ENCODE measurements at places on chromosomes 7 and 10.

DNA sequence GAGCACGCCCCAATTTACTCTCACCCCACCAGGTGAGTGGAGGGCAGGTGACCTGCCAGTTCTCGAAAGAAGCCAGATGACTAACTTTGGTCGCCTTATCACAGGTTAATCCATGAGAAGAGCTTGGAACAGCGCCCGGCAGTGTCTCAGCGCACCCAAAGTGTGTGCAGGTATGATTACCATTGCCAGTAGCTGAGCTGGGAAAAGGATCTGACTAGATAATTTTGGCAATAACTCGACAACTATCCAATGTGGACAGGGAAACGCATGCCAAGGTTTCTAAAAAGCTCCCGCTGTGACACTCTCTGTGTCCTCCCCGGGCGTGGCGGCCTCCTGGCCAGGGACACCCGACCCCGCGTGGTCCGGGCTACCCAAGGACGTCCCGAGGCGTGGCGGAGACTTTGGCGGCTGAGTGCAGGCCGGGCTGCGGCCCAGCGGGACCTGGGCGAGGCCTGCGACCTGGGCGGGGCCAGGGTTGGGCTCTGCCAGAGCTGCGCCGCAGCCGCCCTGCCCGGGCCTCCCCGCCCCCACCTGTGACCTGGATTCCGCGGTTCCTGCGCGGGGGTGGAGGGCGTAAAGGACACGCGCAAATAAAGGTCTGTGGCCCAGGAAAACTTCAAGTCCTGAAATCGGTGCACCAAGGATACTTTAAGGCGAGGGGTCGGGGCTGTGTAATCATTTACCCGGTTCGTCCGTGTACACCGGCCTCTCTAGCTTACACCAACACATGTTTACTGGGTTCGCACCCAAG, 13.7 kb upstream of the WAPL start:
- DNase-seq: peak; percentile 74

- no peak for DNase-seq
Measured at GRCh38 chr7:98805956-98806838, 63.6 kb downstream of the TMEM130 start.

DNA sequence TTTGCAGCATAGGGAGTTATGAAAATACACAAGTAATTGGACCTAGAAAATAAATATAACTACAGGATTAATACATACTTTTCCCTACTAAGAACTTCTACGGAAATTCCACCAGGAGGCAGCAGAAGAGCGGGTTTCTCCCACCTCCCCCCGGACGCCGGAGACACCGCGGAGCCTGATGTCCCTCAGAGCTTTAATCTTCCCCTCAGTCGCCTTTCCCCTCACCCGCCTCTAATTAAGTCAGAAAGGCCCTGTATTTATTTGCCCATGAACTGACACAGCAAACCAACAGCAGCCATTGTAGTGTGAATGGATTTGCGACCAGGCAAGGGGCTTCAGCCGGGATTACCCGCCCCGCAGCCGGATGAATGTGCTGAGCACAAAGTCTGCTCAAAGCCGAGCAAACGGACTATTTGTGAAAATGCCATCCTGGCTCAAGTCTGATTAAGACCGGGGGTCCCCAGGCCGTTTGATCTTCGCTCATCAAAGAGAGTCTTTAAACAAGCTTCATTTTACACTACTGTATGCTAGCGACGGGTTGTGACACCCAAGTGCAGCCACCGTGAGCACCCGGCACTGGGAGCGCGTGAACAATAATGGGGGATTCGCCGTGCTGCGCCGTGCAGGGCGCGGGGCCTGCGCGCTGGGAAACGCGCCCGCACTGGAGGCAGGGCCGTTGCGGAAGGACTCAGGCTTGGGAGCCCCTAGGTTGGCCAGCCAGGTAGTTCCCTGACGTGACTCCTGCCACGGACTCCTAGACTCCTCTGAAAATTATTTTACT, 5.6 kb upstream of the DKK1 start:
- peak; percentile 24 for DNase-seq

GRCh38 chr10:86727470-86727869, 28.9 kb upstream of the BMPR1A start:
- no peak for DNase-seq

- peak; percentile 11 for DNase-seq
Measured at GRCh38 chr10:87660484-87661133, 931 bp downstream of the PAPSS2 start.

DNA sequence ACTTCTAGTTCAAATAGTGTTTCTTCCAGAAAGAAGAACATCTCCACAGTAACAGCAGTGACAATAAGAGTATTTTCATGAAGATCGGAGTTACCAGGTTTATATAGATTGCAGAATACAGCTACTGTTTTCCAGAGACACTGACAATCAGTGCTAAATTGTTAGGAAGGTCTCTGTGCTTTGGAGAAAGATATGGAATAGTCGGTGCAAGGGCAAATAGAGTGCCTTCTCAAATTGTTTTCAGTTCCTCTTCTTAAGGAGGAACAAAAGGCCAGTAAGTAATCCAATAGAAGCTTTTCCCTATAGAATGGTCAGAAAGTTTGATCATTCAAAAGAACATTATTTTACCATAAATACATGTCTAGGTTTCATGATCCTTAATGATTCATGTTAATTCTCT, 2.6 kb upstream of the KIAA1217 start:
- DNase-seq: no peak

DNA sequence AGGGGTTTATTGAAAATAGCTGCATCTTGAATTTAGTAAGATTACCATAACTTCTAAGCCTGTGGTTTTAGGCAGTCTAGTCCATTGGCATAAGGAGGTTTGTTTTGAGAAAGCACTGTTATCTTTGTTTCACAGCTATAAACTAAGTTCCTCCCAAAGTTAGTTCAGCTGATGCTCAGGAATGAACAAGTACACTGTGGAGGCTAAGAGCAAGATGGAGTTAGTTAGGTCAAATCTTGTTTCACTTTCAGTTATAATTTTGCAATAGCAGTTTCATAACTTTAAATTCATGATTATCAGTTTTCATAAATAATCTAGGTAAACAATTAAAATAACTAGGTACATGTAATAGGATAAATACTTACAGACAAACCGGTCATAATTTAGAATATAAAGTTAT, 15.4 kb downstream of the SEC61G start:
- DNase-seq: no peak

DNA sequence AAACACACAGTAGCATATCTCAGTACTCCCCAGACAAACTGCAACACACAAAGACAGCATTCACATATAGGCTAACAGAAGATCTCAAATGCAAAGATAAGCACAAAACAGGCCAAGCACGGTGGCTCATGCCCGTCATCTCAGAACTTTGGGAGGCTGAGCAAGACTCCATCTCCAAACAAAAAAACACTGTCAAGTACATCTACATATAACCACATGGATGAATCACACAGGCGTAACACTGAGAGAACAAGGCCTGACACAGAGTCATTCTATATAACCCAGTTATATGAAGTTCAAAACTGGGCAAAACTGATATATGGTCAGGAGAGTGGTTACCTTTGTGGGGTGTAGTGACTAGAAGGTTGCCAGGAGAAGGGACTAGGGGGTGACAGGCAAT, 506.4 kb downstream of the KCNMA1 start:
- DNase-seq: no peak

DNA sequence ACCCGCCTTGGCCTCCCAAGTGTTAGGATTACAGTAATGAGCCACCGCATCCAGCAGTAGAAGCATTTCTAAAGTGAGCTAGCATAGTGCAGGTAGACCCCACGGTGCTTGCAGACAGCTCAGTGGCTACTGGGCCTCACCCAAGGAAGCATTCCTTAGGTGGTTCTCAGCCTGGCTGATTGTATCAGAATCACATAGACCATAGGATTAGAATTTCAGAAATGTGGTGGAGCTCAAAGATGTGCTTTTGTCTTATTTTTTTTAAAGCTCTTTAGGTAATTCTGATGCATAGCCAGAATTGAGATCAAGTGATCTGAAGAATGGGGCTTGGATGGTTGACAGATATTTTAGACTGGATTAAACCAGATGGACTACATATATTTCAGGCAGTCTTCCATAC, 10.9 kb downstream of the ANLN start:
- DNase-seq: no peak

DNA sequence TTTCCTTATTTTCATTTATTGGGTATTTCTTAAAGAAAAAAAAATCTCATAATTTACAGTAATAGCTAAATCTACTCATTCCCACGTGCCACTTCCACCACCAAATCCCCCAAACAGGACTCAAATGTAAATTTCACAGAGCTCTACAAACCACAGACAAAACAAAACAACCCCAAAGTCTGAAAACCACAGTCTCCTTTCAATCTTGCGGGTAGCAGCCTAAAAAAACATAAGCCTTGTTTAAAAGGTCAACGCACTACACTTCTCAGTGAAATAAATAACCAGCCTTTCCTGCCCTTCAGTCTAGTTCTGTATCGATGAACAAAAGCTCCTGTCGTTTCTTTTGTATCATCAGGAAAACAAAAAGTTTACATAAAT, 121.8 kb upstream of the AFAP1L2 start:
- DNase-seq: no peak

DNA sequence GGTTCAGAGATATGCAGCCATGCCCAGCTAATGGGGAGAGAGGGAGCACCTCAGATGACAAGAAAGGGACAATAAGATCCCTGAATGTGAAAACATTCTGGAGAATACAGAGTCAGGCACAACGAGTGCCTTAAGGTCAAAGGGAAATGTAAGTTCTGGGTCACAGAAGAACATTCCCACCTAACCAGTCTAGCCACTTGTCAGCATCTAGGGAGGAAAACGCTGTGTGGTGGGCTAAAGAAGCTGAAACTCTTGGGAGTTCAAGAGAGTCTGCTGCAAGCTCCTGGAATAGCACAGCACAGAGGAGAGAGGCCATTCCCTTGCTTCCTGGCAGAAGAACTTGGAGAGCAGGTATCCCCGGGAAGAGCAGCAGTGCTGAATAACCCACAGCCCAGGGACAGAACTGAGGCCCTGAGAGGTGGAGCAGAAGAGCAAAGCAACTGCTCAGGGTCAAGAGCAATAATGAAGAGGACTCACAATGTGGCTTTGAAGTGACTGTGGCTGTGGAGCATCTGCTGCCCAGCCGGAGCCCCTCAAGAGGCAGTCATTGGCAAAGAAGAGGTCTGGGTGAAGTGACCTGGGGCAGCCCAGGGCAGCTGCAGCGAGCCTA, 182.3 kb downstream of the NPSR1 start:
- no peak for DNase-seq

- no peak for DNase-seq
Measured at GRCh38 chr7:27808626-27809025, 68.7 kb downstream of the TAX1BP1 start.

GRCh38 chr10:130914367-130914766, 397.2 kb downstream of the TCERG1L start:
- DNase-seq: no peak

- no peak for DNase-seq
Measured at GRCh38 chr10:60942134-60942787, 1.7 kb downstream of the RHOBTB1 start.

- DNase-seq: no peak
Measured at GRCh38 chr10:70892631-70893030, 4.3 kb upstream of the PCBD1 start.

GRCh38 chr10:100889546-100889945, 23.2 kb upstream of the SLF2 start:
- no peak for DNase-seq

DNA sequence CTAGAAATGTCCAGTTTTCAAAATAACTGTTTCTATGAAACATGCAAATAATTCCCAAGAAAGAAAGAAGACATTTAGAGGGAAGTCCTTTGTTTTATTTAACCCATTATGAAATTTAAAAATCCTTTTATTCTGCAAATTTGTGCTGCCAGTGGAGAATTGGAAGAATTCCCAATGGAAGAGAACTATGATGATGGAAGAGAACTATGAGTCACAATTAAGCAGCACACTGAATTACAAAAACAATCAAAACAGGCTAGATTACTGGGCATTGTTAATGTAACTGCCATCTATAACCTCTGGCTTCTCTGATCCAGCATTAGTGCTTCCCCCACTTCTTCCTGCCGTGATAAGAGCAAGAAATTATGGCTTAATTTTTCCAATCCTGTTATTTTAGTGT, 126.2 kb upstream of the FEZF1 start:
- DNase-seq: no peak

GRCh38 chr10:95499482-95499989, 61.6 kb downstream of the SORBS1 start:
- no peak for DNase-seq

- no peak for DNase-seq
Measured at GRCh38 chr10:114282526-114282925, 43.5 kb downstream of the VWA2 start.

DNA sequence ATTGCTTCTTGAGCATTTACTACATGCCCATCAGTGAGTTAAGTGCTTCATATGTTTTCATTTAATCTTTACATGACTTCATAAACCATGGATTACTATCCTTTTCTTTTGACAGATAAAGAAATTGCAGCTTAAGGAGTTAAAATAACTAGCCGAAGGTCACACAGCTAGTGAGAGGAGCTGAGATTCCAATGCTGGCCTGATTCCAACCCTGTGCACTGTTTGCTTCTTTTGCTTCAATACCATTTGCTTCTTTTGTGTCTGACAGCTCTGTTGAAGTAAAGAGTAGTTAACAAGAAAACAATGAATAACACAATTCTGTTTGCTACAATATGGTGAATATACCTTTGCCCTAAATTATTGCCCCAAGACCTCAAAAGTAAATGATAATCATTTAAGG, 132.4 kb downstream of the GRM3 start:
- no peak for DNase-seq

DNA sequence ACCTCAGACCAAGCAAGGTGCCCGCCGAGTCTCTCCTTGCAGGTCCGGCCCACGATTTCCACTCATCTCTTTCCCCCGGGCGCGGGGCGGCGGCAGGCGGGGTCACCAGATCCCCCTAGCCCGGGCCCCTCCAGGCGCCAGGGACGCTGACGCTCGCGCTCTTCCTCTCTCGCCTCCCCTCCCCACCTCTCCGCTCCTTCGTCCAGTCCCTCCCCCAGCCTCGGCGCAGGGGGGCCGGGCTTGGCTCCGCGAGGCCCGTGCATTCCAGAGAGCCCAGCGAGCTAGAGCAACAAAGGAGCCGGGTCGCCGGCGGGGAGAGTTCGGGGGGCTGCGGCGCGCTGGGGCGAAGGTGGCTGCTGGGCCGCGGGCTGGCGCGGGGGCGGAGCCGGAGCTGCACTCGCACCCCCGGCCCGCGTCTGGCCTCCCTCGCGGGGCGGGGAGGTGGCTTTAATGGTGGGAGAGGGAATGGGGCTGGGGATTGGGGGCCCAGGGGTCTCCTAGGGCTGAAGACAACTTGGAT, at the start of gene SMO:
TSS of gene SMO (plus strand) at position 262 of the 520 bp plus-strand sequence. CDS start 519 bp downstream, outside the sequence.
- no peak for DNase-seq

DNA sequence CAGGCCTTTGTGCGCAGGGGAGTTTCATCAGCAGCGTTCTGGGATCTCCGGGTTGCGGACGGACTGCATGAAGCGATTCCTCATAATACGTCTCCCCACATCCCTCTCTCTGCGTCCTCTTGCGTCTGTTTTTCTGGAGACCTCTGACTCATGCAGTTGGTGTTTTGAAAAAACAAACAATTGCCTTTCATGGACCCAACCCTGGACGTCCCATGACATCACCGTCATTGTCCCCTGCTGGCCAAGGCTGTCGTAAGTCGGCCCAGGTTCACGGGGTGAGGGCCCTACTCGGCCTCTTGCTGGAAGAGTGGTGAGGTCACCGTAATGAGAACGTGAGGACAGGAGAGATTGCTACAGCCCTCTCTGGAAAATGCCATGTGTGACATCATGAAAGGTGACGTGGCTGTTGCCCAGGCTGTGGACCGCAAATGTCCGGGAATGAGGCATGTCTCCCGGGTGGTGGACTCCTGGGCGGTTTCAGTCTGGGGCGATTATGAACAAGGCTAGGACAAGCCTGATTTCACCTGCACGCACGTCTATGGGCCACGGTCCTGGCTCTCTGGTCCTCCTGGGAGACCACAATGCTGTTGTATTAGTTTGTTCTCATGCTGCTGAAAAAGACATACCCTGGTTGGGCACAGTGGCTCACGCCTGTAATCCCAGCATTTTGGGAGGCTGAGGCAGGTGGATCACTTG, 9.8 kb upstream of the MAFK start:
- no peak for DNase-seq
